Stimulated activated CD4-positive, alpha-beta T cell treated with anti-CD3 and anti-CD28 coated beads, Interleukin-4, amount 100 ng/mL, for 4 hours (primary cell): ENCODE measurements at places on chromosomes 7 and 10.

DNA sequence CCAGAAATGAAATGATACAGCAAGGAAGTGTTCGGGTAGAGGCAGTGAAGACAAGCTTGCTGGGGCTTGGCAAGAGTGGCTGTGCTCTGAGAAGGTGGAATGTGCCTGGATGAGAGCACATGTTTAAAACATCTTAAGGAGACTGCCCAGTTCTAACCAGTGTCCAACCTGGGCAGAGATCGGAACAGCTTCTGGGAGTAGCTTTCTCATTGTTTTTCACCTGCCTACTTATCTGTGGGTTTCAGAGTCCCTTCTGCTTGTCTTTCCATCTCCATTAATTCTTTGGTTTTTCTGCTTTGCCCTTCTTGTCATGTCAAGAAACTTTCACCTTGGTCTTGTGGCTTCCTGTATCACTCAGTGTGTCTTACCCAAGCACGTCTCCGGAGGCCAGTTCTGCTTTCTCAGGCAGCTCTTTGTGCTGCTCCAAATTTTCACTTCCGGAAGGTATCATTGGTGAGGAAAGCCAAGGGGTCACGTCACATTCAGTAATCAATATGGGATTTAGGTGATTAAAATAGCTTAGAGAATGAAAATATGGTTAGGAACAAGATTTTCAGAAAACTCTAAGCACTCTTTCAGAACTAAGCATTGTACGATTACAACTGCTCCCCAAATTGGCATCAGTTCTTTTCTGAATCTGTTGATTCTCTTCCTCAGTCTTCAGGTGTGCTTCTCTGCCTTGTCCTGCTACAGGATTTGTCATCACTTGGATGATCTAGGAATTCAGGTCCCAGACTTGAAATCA, 5.5 kb upstream of the LAMB4 start:
- DNase-seq: no peak

- peak; percentile 15 for DNase-seq
Measured at GRCh38 chr7:139696552-139696951, 81.2 kb downstream of the HIPK2 start.

- no peak for DNase-seq
Measured at GRCh38 chr7:139855498-139856270, 26.6 kb downstream of the TBXAS1 start.

GRCh38 chr10:46270086-46270811, 16.5 kb upstream of the ANTXRL start:
- no peak for DNase-seq

- DNase-seq: no peak
Measured at GRCh38 chr7:142864980-142865747, 10.3 kb downstream of the EPHB6 start.

- DNase-seq: no peak
Measured at GRCh38 chr7:7595451-7595850, 28.8 kb downstream of the MIOS start.

- no peak for DNase-seq
Measured at GRCh38 chr7:11746591-11746990, 85.4 kb downstream of the THSD7A start.

GRCh38 chr10:70330671-70331070, 46.9 kb upstream of the NPFFR1 start:
- DNase-seq: no peak

GRCh38 chr7:97064972-97065587, 40.4 kb upstream of the DLX5 start:
- DNase-seq: no peak

- no peak for DNase-seq
Measured at GRCh38 chr7:21412410-21412851, 15.5 kb upstream of the SP4 start.

DNA sequence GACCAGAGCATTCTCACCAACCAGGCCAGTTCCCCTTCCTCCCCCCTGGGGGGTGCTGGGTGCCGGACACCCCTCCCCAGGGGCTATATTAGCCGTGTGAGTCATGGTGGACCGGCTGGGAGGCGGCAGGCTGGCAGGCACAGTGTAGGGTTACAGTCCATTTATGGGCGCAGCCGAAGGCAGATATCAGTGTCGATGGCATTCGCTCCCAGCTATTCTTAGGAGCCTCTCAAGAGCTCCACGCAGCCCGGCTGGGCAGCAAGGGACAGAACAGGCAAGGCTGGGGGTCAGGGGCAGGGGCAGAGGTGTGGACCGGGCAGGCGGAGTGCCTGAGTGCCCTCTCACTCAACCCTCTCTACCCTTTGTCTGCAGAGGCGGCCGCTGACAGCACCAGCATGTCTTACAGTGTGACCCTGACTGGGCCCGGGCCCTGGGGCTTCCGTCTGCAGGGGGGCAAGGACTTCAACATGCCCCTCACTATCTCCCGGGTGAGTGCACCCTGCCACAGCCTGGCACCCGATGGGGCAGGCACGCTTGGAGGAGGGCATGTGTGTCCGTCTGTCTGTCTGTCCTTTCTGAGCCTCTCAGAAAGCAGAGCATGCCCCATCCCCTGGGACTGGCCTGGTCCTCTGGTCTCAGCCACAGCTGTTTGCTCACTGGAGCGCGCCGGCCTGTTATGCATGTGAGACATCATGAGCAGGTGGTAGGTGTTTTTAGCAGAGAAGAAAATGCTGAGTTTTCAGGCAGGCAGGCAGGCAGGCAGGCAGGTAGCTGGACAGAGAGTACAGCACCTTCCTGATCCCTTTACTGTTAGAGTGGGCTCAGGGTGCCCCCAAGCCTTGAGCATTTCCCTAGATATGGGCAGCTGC, at the start of gene LDB3:
Gene LDB3, plus strand, starts transcription at position 215 of the 869 bp plus-strand sequence. Its CDS starts 181 bp downstream, at position 396.
- no peak for DNase-seq

DNA sequence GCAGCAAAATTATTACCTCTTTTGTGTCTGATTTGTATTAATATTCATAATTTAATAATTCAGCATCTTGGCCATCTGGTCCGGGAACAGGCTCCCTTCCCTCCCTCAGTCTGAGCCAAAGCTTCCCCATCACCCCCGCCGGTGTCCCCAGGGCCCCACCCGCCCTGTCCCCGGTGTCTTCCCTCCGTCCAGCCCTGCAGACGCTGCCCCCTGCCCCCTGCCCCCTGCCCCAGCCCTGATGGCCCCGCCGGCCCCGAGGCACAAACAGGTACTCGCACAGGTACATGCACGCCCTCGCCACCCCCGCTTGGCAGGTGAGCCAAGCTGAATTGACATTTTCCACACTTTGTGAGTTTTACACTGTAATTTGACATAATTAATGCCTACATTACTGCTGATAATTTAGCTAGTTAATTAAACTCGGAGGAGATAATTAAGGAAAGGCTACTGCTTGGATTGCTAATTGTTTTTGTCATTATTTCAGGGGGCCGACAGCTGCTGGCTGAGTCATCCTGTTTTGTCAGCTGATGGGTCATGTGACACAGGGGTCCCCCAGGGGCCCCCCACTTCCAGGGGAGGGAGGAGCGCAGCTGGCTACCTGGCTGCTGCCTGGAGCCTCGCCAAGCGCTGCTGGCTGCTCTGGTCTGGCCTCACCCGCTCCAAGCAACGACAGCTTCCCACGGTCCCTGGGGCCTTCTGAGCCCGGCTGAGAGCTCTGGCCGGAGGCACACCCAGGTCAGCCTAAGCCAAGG, 36.6 kb downstream of the MICALL2 start:
- DNase-seq: no peak

- no peak for DNase-seq
Measured at GRCh38 chr7:156473476-156474240, 166.9 kb upstream of the RNF32 start.

DNA sequence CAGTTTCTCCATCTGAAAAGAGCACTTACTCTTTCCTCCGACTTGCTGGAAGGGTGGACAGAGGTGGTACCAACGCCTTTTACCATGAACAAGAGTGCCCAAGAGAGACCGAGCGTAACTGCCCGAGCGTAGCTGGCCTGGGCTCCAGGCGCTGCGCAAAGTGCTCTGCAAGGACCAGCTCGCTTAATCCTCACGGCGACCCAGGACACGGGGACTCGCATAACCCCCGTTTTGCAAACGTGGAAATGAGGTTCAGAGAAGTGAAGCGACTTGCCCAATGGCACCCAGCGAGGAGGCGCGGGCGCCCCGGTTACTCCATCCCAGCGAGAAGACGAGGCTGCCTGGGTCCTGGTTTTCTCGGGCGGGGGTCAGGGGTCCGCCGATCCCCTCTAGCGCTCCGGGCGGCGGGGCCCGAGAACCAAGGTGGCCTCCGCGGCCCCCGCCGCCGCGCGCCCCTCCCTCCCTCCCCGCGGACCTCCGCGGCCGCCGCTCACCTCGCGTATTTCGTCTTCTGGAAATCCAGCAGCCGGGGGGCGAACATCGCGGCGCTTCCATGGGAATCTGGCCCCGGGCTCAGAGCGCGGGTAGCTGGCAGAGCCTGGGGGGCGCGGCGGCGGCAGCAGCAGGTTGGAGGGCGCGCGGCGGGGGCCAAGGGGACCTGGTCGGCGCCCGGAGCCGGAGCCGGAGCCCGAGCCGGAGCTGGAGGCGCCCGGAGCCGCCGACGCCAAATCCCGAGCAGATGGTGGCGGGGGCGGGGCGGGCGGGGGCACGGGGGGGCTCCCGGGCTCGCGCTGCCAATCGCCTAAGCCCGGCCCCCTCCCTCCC, at the start of gene MMD2:
Gene MMD2, minus strand, starts transcription at position 711 of the 825 bp plus-strand sequence. Its CDS starts 170 bp downstream, at position 541.
- DNase-seq: no peak
